Cerebellar nuclear complex (tissue), 1 donor: ENCODE measurements at places on chromosomes 13 and 19.
A peak's percentile ranks its signal among the peaks of the same experiment; 100 is the strongest.

GRCh38 chr13:48888613-48889012 is 87.1 kb upstream of the FNDC3A start:
- no peak for DNase-seq

- DNase-seq = no peak
Observed at GRCh38 chr19:47414469-47414868, 4.9 kb downstream of the MEIS3 start.

GRCh38 chr19:35000647-35001501 is 751 bp downstream of the GRAMD1A start:
- DNase-seq = no peak

DNA sequence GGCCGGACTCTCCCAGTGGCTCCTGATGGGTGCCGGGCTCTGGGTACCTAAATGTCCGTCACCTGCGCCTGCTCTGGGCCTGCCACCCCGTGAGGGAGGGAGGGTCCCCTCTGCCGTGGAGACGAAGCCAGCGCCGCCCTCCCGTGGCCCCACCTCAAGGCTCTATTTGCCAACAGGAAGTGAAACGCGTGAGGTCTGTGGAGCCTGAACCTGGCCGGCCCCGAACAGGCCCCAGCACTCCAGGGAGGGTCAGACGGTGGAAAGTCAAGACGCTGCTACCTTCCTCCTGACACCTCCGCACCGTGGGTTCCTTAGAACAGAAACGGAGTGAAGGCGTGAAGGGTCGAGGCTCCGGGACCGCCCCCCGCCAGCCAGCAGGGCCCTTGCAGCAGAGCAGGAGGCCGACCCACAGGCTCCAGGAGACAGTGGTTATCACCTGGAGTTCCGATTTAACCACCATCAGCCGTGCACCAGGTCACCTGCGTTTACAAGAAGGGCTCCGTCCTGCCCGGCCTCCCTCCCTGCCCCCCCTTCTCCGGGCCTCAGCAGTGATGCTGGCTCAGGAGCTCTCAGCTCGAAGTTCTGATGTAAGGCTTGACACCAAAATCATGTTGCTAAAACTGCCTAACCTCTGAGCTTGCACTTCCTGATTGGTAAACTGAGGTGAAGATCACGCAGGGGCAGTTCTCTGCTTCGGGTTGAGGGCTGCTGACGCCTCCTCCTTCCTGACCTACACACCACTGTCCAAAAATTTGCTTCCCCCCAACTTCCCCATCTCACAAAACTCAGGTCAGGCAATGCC is 50.9 kb upstream of the C13orf46 start:
- no peak for DNase-seq

GRCh38 chr13:84080748-84081530 is 198.7 kb upstream of the SLITRK1 start:
- DNase-seq = no peak

DNA sequence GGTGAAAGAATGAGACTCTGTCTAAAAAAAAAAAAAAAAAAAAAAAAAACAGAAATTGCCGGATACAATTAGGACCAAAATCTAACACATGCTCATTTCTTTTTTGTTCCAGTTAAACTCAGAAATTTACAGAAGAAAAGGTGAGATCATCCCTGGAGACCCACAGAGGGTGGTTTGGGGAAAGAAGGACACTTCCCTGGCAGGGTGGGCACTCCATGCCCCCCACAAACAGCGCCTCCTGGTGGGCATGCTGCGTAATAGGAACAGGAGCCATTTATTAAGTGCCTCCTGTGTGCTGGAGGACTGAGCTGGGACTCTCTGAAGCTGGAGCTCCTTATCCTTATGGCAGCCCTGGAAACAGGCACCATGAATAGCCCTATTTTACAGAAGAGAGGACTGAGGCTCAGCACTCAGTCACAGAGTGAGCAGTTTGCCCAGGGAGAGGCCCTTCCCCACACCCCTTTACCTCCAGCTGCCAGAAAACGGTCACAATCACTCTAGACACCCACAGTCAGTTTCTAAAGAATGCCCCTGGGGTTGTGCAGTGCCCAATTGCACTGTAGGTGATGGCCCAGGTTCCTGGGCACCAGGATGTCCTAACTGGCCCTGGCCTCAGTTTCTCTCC is 10.1 kb downstream of the C19orf38 start:
- DNase-seq = no peak

- DNase-seq = no peak
Observed at GRCh38 chr19:32532233-32532632, 48.8 kb upstream of the PDCD5 start.

DNA sequence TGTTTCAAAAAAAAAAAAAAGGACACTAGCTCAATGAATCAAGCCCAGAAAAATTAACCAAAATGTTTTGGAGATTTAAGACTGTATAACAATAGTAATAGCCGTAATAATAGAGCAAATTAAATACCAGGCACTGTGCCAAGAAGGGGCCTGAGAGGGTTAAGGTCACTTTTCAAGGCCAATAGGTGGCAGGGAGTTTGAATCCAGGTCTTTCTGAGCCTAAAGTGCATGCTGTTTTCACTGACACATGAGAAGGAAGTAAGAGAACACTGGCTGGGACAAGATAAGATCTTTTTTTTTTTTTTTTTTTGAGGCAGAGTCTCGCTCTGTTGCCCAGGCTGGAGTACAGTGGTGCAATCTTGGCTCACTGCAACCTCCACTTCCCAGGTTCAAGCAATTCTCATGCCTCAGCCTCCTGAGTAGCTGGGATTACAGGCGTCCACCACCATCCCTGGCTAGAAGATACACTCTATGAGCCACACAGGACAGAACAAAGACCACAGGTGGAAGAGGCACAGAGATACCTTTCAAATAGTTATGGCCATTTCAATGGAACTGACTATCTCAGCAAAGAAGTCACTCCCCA is 7.7 kb downstream of the FFAR2 start:
- no peak for DNase-seq

GRCh38 chr19:1455336-1456120 is 5.6 kb downstream of the APC2 start:
- no peak for DNase-seq

GRCh38 chr13:42947925-42948324 is 44.1 kb downstream of the EPSTI1 start:
- DNase-seq = no peak

GRCh38 chr19:15008308-15008707 is 28.6 kb upstream of the SLC1A6 start:
- DNase-seq = no peak

DNA sequence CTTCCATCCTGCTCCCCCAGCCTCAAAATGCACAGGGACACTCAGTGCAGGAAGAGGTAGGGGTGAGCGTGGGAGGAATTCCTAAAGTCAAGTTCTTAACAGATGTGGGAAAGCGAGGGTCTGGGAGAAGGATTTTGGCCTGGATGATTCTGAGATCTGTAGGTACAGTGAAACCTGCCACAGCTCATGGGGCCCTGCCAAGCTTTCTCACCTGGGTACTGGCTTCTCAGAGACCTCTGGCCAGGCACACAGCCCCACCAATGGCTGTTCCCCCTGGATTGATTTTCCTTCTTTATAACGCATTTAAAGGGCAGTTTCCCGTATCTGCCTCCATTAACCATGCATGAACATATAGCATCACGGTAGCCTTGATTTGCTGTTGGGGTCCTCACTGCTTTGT is 47.0 kb upstream of the GSX1 start:
- DNase-seq = no peak

- no peak for DNase-seq
Observed at GRCh38 chr13:112655913-112656312, 33.9 kb upstream of the ATP11A start.

DNA sequence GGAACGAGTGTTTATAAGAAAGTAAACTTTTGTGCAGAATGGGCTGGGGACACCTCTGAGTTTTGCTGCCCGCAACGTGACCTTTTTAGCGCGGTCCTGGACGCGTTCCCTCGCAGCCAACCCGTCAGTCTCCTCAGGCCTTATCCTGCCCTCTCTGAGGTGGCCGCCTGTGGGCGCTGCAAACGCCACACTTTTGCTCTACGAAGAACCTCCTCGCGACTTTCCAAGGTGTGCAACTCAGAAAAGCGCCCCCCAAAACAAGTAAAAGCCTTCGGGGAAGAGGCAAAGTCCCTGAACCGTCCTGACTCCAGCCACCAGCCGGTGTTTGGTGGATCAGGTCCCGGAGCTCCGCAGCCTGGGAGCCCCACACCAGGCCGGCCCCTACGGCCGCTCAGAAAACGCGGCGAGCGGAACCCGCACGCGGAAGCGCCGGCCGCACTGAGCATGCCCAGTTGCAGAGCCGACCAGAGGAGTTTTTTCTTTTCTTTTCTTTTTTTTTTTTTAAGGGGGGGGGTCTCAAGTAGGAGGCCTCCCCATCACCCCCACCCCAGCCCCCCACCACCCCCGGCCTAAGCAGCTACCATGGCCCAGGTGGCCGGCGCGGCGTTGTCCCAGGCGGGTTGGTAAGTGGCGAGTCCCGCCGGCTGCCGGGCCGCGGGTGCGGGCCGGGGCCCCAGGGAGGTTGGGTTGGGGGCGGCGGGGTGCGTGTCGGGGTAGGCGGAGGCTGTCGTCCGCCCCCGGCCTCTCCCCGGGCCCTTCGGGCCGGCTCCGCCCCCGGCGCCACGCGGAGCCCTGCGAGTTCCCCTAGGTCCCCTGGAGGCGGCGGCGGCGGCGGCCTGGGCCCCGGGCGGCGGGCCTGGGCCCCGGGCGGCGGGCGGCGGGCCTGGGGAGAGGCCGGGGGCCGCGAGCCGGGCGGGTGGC is at the start of gene TDRD3:
TDRD3 (plus strand) TSS at position 438 of the 921 bp plus-strand sequence; CDS start at position 583, 145 bp downstream.
- peak; percentile 48 for DNase-seq

GRCh38 chr13:33518452-33518851 is 232.9 kb upstream of the STARD13 start:
- DNase-seq = no peak

- DNase-seq = no peak
Observed at GRCh38 chr13:86881390-86881789, 789.8 kb upstream of the SLITRK5 start.

GRCh38 chr19:18464646-18465045 is 26.7 kb upstream of the ISYNA1 start:
- DNase-seq = no peak

- DNase-seq = no peak
Observed at GRCh38 chr13:80134346-80134745, 206.6 kb downstream of the SPRY2 start.

GRCh38 chr13:20412691-20413355 is 112.8 kb downstream of the CRYL1 start:
- DNase-seq = no peak

DNA sequence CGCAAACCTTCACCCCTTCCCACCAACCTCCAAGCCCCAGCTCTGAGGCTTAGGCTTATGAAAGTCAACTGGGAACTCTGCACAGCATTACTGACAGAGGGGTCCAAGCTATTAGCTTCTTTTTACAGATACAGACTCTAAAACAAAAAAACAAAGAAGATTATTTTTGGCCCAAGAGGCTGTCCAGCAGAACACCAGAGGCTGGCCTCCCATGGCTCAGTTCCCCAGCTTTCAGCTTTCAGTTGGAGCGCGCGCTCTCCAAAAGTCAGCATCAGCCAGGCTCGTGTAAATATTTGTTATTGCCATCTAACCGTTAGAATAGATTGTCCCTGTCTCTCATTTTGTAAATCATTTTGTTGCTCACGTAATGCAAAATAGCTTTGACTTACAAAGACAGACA is 58.4 kb downstream of the ZIC5 start:
- no peak for DNase-seq

GRCh38 chr19:31906111-31906871 is 439.1 kb upstream of the ZNF507 start:
- no peak for DNase-seq

DNA sequence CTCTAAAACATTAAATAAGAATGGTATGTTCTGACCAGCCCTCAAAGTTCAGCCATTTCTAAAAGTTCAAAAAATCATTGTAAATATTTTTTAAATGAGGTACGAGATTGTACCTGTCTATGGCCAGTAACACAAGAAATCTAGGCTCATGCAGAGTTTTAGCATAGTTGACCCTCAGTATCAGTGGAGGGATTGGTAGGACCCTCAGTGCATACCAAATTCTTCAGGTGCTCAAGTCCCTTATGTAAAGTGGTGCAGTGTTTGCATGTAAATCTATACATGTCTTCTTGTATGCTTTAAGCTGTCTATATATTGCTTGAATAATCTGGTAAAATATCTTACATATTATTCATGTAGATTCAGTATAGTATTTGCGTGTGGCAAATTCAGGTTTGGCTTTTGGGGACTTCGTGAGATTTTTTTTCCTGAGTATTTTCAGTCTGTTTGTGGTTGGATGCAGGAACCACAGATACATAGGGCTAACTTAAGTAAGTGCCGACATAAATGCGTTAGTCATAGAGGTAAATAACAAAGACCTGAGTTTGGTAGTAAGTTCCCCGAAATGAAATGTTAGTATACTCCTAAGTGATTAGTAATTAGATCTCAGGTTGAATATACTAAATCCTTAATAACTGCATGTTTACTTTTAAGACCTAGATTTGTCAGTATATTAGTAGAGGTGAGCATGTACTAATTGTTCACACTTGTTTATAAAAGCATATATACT is 7.8 kb downstream of the MIR17HG start:
- no peak for DNase-seq

GRCh38 chr13:28339419-28339818 is 155.5 kb downstream of the FLT1 start:
- no peak for DNase-seq

GRCh38 chr19:55304279-55304978 is 20.6 kb downstream of the BRSK1 start:
- no peak for DNase-seq

DNA sequence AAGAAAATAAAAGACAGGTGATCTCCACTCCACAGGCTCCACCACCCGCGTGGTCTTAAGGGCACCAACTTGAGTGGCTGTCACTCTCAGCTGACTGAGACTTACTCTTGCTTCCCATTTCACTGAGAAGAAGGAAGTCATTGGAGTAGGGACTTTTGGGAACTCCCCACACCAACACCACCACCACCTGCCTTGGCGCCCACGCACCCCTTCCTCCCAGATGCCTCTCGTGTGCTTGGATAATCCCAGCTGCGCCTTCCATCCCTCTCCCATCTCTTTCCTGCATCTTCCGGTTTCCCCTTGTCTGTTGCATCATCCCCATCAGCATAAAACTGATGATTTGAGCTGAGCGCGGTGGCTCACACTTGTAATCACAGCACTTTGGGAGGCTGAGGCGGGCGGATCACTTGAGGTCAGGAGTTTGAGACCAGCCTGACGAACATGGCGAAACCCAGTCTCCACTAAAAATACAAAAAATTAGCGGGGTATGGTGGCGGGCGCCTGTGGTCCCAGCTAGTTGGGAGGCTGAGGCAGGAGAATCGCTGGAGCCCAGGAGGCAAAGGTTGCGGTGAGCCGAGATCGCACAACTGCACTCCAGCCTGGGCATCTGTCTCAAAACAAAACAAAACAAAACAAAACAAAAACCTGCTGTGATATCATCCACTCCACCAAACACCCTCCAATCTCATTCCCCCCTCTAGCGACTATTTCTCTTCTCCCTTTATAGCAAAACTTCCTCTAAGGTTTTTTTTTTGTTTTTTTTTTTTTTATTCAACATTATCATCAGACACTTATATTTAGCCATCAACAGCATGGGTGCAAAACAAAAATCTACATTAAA is 25.5 kb downstream of the AP2S1 start:
- no peak for DNase-seq

DNA sequence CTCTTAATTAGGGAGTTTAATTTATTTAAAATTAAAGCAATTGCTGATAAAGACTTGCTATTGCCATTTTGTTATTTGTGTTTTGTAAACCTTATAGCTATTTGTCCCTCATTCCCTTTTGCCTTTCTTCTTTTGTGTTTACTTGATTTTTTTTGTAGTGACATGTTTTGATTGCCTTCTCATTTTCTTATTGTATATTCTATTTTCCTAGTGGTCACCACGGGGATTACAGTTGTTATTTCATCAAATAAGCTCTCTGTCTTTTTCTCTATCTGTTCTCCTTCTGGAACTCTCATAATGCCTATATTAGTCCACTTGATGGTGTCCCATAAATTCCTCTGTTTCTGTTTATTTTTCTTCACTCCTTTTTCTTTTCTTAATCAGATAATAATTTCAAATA is 64.4 kb upstream of the FRY start:
- DNase-seq = no peak
